Uterus (tissue), 4 donors: ENCODE measurements at places on chromosomes 6 and 20. TPM values are rescaled to one million over a fixed set of nuclear protein-coding genes. Genes with fewer than 3 reads are reported as not detected.
A peak's percentile ranks its signal among the peaks of the same experiment; 100 is the strongest.

- DNase-seq: no peak
Measured at GRCh38 chr6:36930483-36930882, 24.1 kb upstream of the PI16 start.

DNA sequence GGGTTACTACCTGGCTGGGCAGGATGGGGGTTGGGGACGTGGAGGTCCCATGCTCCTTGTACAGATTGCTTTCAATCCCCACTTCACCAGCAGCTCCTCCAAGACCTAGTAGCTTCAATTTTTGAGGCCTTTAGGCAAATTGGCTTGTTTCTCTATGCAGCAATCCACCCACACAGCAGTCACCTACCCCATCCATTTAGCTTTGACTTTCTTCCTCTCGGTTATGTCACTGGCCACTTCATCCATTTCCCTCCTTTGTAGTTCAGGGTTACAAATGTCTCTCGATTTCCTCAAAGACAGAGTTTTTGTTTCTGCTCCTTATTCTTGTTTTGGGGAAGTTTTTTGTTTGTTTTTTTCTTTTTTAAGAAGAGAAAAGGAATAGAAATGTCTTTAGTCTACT is 33.4 kb upstream of the RSPO4 start:
- no peak for DNase-seq

The ULBP1 gene
- total RNA-seq: not detected

DNA sequence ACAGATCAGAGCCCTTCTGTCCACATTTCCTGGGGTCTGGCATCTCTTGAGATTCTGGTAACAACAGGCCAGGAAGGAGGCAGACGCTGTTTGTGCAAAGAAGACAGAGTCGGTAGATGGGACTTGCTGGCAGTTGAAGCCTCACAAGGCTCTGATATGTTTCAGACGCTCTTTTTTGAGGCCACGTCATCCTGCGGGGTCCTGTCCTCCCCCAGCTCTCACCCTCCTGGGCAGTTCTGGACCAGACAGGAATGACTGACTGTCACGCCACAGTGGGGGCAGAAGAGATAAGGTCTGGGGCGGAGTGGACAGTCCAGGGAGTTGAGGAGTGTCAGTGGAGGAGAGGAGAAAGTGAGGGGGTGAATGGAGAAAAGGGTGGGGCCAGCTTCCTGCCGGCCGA is 87.1 kb upstream of the SULF2 start:
- peak; percentile 76 for DNase-seq

- DNase-seq: no peak
Measured at GRCh38 chr6:157699777-157700636, 123.0 kb upstream of the SNX9 start.
